ENCODE measurements at places on chromosomes 13 and 19.

GRCh38 chr13:62305756-62306155 lies 890.1 kb upstream of the PCDH20 start:
- DNase-seq = no peak

GRCh38 chr19:29596885-29597525 lies 9.1 kb upstream of the POP4 start:
- DNase-seq = no peak

- no peak for DNase-seq
Observed at GRCh38 chr19:52742516-52742915, 7.7 kb upstream of the ZNF611 start.

GRCh38 chr19:31450696-31451095 lies 101.5 kb upstream of the TSHZ3 start:
- DNase-seq = no peak

GRCh38 chr13:22223411-22223810 lies 552.5 kb downstream of the FGF9 start:
- no peak for DNase-seq

- no peak for DNase-seq
Observed at GRCh38 chr13:54185101-54185500, 1156.5 kb downstream of the OLFM4 start.

DNA sequence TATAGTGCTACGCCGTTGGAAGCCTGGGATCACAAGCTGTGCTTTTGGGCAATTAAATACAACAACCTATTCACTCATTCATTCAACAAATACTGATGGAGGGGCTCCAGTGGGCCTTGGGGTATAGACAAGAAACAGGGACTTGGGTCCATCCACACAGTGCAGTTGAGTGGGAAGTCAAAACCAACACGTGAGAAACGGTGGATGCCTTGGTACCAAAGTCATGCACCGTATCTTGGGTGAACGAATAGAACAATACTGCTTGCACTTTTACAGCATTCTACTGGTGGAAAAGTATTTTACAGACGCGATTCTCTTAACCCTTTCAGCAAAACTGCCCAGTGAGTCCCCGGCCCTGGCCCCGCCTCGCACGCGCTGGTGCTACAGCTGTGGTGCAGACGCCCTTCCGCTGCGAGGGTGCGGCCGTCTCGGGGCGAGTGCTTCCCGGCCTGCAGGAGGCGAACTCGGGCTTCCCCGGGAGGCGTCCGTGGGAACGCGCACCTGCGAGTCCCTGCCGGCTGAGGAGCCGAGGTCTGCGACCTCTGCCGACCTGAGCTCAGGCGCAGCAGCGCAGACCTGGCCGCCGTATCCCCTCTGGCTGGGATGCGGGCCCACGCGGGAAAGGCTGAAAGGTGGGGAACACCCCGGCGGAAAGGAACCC lies 8.3 kb downstream of the TNFRSF19 start:
- peak; percentile 55 for DNase-seq

DNA sequence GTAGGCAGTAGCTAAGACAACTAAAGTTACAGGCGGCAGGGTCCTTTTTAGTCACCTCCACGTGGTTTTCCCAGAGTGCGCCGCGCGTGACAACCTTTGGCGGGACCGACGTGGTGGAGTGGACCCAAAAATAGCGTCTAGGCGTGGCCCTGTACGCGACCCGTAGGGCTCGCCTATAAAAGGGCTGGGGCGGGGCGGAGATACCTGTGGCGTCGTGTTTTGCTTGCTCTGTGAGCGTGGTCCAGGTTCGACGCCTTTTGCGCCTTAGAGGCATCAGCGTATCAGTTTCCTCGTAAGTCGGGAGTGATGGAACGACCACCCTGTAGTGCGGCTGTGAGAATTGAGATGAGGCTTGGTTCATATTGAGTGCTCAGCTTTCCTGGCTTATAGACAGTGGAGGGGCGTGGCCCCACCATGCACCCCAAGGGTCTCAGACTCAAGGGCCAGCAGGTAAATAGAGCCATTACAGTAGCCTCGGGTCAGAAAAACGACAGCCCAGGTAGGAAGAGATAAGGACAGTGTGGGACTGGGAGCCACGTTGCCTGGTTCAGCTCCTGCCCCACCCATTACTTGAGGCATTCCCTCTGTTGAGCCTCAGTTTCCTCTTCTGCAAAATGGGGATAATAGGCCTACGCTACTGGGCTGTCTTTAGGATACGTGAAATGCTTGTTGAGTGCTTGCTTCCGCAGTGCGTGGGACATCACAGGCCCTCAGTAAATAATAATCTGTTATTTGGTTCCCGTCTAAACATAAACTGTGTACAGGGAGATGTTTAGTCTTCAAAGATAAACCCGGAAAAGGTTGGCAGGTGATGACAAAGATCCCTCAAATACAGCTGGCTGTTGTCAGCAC lies 693 bp upstream of the TMED1 start:
- no peak for DNase-seq

DNA sequence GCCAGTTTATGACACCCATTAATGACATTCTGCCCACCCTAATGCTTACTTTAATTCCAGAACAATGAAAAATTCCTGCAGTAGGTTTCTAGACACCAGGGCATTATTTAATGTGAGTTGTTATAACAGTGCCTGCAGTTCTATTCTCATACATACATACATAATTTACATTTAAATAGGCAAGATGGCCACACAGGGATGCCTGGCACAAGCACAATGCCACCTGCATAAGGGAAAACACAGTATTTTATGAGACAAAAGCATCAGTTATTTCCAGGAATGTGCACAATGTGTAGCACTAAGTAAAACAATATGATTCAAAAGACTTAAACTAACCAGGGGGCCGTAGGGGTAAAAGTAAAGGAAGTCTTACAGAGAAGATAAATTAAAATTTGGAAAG lies 243.9 kb upstream of the SPRY2 start:
- no peak for DNase-seq

GRCh38 chr13:44305286-44305685 lies 68.3 kb upstream of the SERP2 start:
- no peak for DNase-seq

DNA sequence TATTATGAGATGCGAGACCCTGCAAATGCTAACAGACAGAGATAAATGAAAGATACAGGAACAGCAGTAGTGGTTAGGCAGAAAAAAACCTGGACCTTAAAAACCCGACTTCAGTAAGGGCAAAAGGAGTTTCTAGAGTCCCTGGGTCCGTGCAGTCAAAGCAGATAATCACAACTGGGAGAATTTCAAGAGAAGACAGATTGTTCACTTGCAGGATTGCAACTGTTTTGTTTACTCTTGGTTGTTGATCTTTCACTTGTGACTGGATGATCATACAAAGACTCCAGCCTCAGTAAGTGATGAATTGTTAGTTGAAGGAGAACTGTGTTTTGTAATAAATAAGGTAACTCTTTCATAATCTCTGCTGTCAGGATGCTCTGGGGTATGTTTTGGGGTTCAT lies 135.1 kb downstream of the GPC6 start:
- DNase-seq = no peak

DNA sequence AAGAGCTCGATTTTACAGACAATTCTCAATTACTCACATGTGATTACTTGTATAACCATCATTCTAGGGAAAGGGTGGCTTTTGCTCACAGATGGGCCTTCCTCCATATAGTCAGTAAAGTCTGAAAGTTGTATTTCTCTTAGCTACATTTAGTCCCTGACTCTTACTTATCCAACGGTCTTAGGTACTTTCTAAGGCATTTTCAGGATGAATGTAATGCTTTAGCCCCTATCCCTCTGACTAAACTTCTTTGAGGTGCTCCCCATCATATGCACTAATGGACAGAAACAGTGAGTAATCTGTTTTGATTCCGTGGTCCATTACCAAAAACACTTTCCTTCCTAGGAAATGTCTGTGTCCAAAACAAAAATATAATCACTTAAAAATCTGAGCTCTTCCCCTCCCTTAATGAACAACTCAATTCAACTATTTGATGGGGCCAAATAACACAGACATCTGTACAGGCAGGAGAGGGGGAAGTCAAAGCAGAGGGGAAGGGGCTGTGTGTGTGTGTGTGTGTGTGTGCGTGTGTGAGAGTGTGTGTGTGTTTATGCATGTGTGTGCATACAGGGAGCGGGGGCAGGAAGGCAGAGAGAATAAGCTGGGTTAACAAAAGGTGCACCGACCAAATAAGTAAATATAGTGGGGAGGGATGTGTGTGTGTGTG lies 84.9 kb downstream of the USP12 start:
- DNase-seq = no peak

GRCh38 chr19:3760871-3761361 lies 576 bp downstream of the APBA3 start:
- DNase-seq = peak; percentile 45

GRCh38 chr19:33675501-33676124 lies 53.9 kb downstream of the CHST8 start:
- no peak for DNase-seq

DNA sequence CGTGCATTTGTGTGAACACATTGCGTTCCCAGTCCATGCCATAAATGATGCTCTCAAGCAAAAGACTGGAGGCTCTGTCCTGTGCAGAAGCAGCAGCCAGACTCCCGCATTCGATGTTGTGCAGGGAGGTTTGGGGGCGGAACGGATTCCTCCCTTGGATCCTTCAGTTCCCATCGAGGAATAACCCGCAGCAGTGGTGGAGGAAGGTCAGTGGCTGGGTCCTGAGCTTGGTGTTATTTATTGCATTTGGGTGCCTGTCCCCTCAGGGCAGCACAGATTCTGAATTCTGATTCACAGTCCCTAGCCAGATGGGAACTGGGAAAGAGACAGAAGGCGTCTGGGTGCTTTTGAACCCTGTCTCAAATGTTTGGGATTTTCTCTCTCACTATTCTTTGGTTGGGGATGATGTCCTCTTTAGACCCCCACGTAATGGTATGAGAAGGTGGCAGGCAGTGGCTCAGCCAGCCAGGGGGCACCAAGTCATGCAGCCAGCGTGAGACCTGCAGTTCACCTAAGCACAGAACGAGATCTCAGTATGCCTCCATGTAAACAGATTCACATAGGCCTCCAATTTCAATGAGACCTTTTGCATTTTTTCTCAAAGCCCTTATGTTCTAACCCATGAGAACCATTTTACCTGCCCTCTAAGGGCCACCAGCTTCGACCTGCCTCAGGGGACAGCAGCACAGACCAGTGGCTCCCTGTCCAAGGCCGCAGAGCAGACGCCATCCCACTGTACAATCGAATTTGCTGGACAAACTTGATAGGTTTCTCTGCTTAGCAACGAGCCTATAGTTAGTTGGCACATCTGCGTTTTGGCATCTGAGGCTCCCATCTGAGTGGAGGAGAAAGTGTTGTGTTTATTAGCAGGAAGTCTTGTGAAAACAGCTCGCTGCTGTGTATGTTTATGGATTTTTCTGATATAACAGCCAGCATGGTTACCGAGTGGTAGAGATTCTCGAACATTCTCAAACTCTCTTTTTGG lies 17.8 kb downstream of the KCTD15 start:
- no peak for DNase-seq

DNA sequence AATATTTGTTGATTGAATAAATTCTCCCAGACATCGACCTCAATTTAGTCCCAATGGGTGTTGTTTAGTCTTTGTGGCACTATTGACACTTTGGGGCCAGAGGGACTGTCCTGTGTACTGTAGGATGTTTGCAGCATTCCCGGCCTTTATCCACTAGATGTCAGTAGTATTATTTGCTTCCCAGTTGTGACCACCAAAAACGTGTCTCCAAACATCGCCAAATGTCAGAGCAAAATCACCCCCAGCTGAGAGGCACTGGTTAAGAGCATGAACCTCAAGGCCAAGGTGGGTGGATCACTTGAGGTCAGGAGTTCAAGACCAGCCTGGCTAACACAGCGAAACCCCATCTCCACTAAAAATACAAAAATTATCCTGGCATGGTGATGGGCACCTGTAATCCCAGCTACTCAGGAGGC lies 15.4 kb downstream of the NLRP12 start:
- peak; percentile 27 for DNase-seq

DNA sequence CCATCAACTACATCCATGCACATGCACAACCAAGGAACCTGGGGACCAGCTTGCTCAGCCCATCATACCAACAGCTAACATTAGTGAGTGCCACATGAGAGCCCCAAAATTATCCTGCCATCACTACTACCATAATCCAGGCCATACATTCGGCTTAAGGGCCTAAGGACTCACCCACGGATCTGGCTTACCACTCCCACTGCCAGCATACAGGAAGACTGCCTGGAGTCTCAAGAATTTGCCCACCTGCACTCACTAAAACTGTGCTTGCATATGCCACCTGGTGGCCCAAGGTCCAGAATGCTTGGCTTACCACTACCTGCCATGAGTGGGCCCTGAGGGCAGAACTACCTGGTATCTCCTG lies 1562.9 kb upstream of the PRR20A start:
- DNase-seq = no peak

Measured in hepatic stellate cell (primary cell).